ENCODE measurements at places on chromosomes 12 and 14.

DNA sequence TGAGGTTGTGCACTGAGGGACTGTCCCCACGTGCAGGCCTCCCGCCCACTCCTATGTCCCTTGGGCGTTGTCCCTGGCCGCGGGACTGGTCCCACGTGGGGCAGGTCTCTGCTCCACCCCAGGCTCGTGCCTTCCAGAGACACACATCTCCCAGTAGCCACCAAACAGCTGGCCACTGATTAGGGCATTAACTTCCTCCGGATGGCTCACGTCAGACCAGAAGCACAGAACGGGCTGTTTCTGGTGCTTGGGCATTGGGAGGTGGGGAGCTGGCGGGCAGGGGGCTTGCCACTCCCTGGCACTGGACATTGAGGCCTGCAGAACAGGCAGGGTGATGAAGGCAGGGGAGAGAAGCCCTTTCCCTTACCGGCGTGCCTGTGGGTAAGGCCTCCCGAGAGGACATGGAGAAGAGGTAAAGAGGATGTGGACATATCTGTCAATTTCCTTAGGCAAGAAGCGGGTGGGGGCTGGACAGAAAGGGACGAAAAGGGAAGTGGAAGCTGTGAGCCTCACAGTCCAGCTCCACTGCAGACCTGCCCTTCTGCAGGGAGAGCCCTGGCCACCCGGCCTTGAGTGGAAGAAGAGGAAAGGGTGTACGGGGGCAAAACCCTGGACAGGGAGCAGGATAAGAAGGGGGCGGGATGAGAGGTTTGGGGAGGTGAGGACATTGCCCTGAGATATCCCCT, 101.2 kb downstream of the NINJ2 start:
- no peak overlapping the region for H3K4me3 ChIP-seq
- no peaks in the 10 kb centered on the region for H3K27me3 ChIP-seq
- H3K27ac ChIP-seq, result no peak overlapping the region
- DNase-seq, result no peak

GRCh38 chr14:104096751-104097700, 11.5 kb downstream of the ASPG start:
- H3K27ac ChIP-seq, result no peak overlapping the region
- no peaks in the 10 kb centered on the region for H3K4me1 ChIP-seq
- no peak for DNase-seq
- no peaks in the 10 kb centered on the region for H3K27me3 ChIP-seq
- H3K36me3 ChIP-seq, result no peaks in the 10 kb centered on the region

DNA sequence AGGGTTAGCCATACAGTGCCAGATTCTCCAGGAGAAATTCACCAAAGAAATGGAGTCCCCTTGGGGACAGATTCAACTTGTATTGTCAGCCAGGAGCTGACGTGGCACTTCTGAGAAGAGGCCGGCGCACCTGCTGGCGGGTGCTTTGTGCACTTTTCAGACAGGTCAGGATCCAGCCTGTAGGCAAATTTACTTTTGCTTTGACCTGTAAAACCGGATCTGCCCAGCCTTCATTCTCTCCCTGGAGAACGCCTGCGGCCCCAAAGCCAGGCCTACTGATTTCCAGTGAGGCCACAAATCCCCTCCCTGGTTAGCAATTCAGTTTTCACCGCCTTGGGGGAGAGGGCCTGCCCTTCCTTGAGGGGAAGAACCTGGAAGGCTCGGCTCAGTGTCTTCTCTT, 17.4 kb downstream of the P2RX4 start:
- no peaks in the 10 kb centered on the region for H3K27me3 ChIP-seq
- no peak for DNase-seq
- no peak overlapping the region for H3K4me3 ChIP-seq
- no peaks in the 10 kb centered on the region for H3K36me3 ChIP-seq
- H3K4me1 ChIP-seq, result no peaks in the 10 kb centered on the region

DNA sequence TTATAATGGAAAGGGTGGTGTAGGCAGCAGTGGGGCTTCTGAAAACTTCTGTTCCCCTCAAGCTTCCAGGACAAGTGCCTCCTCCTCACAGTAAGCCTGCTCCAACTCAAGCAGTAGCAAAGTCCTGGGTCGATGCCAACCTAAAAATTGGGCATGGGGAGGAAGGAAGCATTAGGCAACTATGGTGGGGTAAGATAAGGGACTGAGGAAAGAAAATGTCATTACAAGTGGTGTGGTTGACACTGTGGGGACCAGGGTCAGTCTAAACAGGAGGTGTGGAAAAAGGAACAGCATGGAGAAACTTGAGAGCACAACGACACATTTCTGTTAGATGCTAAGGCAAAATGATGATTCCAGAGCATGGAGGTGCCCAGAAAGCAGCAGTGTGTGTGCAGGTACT, 34.9 kb downstream of the WIF1 start:
- no peak overlapping the region for H3K4me3 ChIP-seq
- no peaks in the 10 kb centered on the region for H3K36me3 ChIP-seq
- no peaks in the 10 kb centered on the region for H3K4me1 ChIP-seq
- DNase-seq, result no peak

DNA sequence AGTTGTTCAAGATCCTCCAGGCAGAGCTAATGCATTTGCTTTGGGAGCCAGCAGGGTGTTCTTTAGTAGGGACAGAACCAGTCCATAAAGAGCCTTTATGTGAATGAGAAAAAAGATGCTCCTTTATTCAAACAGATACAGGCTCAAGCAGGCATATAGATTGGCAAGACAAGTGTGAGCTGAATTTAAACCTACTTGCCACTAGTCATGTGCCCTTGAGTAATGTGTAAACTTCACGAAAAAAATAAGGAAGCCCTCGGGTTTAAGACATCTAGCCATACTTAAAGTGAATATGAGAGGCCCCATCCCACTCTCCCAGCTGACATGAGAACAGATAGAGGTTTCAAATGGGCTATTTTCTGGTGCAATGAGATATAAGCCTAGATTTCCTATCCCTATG, 43.1 kb upstream of the STRAP start:
- no peak for DNase-seq
- no peak overlapping the region for H3K27ac ChIP-seq
- no peaks in the 10 kb centered on the region for H3K27me3 ChIP-seq
- no peaks in the 10 kb centered on the region for H3K36me3 ChIP-seq
- no peaks in the 10 kb centered on the region for H3K4me1 ChIP-seq

DNA sequence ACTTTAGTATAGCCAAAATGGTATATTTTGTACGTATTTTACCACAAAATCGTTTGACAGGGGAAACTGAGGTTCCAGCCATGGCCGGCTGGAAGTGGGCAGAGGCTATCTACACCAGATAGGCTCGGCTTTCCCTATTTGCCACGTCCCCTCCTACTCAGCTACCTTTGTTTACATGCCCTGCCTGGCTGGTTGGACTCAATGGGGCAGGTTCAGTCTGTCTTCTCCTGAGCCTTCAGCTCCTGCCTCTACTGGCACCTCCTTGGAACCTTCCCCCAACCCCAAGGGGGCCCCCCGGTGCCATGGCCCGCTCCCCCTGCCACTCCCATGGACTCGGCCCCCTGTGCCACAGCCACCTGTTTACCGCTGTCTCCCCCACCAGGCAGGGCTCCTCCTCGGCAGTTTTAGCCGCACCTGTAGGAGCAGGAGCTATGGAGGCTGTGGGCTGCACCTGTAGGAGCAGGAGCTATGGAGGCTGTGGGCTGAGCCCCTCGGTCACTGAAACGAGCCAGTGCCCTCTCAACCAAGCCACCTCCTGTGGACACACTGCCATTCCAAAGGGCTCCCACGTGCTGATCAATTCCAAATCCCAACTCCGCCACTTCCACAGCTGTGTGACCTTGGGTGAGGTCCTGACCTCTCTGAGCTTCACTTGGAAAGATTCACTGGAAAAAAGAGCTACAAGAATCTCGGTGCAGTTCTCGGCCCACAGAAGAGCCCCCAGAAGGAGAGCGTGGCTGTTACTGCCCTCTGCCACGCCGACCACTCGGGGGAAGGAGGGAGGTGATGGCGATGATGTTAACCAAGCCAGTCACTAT, 62.2 kb downstream of the NCOR2 start:
- no peak overlapping the region for H3K4me3 ChIP-seq
- H3K36me3 ChIP-seq, result no peaks in the 10 kb centered on the region
- no peaks in the 10 kb centered on the region for H3K27me3 ChIP-seq
- no peak for DNase-seq
- H3K27ac ChIP-seq, result no peak overlapping the region

GRCh38 chr12:31220633-31221550, 105.1 kb downstream of the SINHCAF start:
- no peak for DNase-seq
- no peaks in the 10 kb centered on the region for H3K36me3 ChIP-seq
- H3K27ac ChIP-seq, result no peak overlapping the region

DNA sequence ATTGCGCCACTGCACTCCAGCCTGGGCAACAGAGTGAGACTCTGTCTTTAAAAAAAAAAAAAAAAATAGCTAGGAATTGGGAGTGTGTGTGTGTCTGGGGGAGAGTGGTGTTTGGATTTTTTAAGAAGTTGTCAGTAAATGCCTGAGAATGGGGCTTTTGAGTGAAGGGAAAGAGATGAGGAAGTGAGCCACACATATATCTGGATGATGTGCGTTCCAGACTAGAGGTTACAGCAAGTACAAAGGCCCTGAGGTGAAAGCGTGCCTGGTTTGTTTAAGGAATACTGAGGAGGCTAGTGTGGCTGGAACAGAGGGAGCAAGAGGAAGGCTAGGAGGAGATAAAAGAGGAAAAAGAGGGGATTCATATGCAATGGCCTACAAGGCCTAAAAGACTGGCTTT, 70.0 kb downstream of the PAPLN start:
- H3K27ac ChIP-seq, result no peak overlapping the region
- no peaks in the 10 kb centered on the region for H3K4me1 ChIP-seq
- no peak overlapping the region for H3K4me3 ChIP-seq
- no peaks in the 10 kb centered on the region for H3K27me3 ChIP-seq
- no peak for DNase-seq
